Stomach (tissue), 19 donors: ENCODE measurements at places on chromosomes 5 and 9. TPM values are rescaled to one million over a fixed set of nuclear protein-coding genes. Genes with fewer than 3 reads are reported as not detected.
A peak's percentile ranks its signal among the peaks of the same experiment; 100 is the strongest.

- DNase-seq: no peak
These were observed 93.7 kb upstream of the DAP start for GRCh38 chr5:10854506-10855277.

GRCh38 chr5:32471784-32472183 lies 27.2 kb upstream of the ZFR start:
- peak; percentile 48 for DNase-seq

GRCh38 chr9:38276771-38277439 lies 115.6 kb upstream of the ALDH1B1 start:
- no peak for DNase-seq

DNA sequence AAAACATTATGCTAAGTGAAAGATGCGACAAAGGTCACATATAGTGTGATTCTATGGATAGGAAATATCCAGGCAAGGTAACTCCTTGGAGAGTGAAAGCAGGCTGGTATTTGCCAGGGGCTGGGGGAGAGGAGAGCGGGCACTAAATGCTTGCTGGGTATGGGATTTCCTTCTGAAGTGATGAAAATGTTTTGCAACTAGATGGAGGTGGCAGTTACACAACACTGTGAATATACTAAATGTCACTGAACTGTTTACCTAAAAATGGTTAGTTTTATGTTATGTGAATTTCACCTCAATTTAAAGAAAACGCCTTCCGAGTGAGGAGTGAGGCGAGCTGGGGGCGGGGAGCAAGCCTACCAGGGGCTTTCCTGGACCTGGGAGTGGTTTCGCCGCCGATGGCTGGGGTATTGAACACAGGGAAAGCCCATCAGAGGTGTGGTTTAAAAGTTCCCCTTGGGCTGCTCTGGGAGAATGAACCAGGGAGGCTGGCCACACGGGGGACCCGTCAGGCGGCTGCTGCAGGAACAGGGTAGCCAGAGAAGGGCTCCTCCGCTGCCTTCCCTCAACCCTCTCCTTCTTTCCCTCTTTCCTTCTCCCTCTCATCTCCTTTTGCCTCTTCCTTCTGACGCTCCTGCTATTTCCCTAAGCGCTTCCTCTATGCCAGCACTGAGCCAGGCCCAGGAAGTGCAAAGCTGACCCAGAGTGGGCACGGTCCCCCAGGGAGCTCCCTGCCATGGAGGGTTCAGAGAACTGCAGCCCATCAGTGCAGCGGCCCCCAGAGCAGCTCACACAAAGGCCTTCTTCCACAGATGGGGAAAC lies 4.9 kb downstream of the AKNA start:
- DNase-seq: no peak

- no peak for DNase-seq
These were observed 23.2 kb downstream of the TMEM174 start for GRCh38 chr5:73196201-73196600.

DNA sequence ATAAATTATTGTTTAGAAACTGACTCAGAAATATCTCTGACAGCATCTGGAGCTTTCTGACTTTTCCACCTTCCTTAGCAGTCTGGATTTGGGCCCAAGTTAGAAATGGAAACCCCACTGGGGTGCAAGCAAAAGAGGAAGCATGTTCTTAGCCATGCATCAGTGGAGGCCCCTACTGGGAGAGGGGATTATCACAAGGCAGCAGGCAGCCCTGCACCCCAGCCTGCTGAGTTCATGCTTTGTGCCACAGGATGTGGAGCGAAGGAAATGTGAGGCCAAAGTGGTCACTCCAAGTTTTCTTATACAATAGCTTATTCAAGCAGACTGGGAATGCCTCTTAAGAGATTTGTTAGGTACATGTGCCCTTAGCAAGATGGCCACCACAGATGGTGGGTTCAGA lies 146.5 kb upstream of the TLX3 start:
- DNase-seq: no peak

Gene FAM78A
- polyA plus RNA-seq: 0.85 TPM

Gene ALDH7A1
- polyA plus RNA-seq: 32.9 TPM

Gene MYMK
- polyA plus RNA-seq: not detected

GRCh38 chr9:81565609-81566008 lies 123.7 kb downstream of the TLE1 start:
- DNase-seq: no peak

GRCh38 chr5:93545872-93546271 lies 35.1 kb downstream of the NR2F1-AS1 start:
- DNase-seq: no peak

DNA sequence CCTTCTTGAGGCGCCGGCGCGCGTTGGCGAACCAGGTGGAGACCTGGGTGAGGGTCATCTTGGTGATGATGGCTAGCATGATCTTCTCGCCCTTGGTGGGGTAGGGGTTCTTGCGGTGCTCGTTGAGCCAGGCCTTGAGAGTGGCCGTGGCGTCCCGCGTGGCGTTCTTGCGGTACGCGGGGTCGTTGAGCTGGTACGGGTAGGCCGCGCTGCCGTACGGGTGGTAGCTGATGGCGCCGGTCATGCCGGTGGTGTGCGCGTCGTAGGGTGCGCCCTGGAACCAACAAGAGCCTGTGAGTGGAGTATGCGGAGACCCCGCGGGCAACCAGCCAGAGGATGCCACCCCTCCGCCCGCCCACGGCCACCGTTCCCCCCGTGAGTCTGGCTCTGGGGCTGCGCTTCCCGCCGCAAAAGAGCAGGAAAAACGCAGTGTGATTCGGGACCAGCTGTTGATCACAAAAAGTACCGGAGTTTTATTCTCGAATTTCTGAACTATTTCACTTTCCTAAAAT lies 1.9 kb downstream of the IRX2 start:
- no peak for DNase-seq

DNA sequence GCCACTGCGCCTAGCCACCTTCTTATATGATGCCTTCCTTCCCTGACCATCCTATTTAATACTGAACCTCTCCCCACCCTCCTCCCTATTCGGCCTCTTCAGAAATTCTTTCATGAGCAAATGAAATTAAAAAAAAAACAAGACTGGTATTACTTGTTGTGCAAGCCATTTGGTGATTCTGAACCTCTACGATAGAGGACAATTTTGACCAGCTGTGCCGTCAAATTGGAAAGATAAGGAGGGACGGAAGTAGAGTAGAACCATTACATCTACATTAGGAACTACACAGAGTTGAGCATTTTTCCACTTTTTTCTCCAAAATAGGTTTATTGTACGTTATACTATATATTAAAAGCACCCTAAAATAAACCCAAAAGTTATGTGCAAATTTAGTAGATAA lies 2.9 kb downstream of the DHX29 start:
- no peak for DNase-seq

GRCh38 chr9:135077497-135078200 lies 9.8 kb upstream of the OLFM1 start:
- peak; percentile 23 for DNase-seq

DNA sequence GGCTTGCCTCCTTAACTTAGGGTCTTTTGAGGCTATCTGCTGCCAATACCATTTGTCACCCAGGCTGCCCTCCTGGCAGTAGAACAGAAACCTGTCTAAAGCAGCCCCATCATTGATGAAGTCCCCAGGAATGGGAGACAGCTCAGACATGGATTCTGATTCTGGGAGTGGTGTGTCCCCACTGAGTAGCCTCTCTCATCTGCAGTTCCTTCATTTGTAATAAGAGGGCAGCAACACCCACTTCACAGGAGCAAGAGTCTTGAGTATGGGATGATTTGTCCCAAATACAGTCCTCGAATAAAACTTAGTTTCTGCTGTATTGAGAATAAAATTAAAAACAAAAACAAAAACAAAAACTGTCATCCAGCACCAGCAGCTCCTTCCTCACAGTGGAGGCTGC lies 167.6 kb downstream of the ASTN2 start:
- no peak for DNase-seq

DNA sequence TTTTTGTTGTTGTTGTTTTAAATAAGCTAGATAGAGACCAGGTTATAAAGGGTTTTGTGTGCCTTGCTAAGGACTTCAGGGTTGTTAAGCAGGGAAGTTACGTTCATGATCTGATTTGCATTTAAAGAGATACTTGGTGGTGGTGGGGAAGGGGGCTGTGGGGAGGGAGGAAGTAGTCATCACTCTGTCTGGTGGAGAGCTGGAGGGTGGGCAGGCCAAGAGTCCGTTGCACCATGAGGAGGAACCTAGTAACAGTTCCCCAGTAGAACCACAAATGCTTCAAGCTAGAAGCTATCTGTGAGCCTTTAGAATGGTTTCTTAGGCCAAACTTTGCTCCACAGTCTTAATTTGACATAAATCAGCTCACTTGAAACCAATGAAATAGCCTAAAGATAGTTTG lies 18.7 kb upstream of the ROPN1L start:
- no peak for DNase-seq

Gene C5orf63
- 2.0 TPM for polyA plus RNA-seq

Gene ERAP2
- 13.2 TPM for polyA plus RNA-seq

- peak; percentile 76 for DNase-seq
These were observed 47.0 kb upstream of the SHC3 start for GRCh38 chr9:89225587-89225986.

Gene CANX
- 100 TPM for polyA plus RNA-seq

Gene PLPP7
- polyA plus RNA-seq: 1.6 TPM

DNA sequence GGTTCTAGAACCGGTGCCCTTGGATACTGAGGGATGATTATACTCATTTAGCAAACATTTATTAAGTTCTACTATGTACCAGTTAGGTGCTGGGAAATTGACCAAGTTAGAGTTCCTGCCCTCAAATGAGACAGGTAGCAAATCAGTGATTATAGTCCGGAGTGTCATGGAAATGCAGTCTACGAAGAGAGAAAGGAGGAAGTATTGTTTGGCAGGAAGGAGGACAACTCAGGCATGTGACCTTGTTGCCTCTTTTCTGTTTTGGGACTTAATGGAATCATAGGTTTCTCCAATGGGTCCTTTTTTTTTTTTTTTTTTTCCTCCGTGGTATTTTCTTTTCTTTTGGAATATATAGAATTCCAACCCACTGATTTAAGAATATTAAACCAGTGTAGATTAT lies 28.0 kb downstream of the OSTF1 start:
- DNase-seq: no peak

DNA sequence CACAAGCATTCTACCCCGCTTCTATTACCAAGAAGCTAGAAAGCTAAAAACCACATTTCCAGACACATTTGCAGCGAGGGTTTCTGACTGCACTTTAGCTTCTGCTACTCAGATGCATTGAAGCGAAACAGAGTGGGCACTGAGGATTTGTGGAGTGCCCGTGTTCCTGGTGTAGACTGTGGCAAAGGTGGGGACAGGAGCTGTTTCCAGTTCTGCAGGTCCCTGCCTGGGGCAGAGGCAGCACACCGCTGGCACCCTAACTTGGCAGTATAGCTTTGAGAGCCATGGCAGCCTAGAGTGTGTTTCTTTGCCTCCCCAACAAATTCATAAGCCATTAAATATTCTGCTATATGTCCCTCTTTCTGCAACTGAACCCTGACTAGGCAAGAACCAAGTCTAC lies 108.6 kb upstream of the SPOCK1 start:
- no peak for DNase-seq

Gene ARID3C
- not detected for polyA plus RNA-seq

GRCh38 chr9:78860801-78861475 lies 564.0 kb downstream of the PSAT1 start:
- no peak for DNase-seq
